AG08396 (cell line): ENCODE measurements at places on chromosomes 12 and 14.
A peak's percentile ranks its signal among the peaks of the same experiment; 100 is the strongest.

GRCh38 chr12:126156806-126157574 lies 1091.8 kb downstream of the AACS start:
- no peak for DNase-seq

- DNase-seq: no peak
Measured at GRCh38 chr14:23209651-23210423, 26.4 kb upstream of the SLC7A8 start.

DNA sequence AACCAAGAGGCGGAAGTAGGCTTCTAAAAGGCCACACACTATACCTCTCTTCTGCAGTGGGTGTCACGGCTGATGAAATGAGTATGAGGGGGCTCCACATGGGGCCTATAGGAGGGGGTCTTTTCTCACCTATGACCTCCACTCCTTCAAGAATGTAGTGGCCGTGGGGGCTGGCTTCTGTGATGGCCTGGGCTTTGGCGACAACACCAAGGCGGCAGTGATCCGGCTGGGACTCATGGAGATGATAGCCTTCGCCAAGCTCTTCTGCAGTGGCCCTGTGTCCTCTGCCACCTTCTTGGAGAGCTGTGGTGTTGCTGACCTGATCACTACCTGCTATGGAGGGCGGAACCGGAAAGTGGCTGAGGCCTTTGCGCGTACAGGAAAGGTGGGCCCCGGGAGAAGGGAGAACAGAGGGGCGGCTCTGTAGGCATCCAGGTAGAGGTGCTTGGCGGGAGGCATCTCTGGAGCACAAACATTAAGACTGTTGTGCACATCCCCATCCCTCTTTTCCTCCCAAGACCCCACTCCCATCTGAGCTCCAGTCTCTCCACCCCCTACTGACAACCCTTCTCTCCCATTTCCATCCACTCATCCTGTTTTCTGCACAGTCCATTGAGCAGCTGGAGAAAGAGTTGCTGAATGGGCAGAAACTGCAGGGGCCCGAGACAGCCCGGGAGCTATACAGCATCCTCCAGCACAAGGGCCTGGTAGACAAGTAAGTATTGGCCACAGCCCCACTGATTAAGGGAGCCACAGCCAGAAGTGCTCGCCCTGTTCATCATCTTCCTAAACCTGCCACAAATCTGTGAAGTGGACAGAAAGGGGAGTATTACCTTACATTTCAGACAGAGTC lies 3.8 kb downstream of the GPD1 start:
- DNase-seq: no peak

DNA sequence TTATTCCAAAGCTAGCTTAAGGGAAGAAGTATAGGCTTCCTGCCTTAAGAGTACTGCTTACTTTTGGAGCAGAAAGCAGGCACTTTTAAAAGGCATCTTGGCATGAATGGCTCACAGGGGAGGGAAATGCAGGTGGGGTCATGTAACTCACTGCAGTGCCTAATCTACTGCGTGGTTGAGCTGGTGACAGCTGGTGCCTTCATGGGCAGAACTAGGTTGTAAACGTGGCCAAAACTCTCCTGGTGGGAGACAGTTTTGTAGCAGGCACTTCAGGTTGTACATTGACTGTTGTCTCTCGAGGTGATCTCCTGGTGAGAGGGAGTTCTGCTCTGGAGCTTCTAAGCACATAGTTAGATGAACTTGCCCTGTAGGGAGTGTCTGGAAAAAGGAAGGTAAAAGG lies 962.5 kb downstream of the DIO2 start:
- no peak for DNase-seq

DNA sequence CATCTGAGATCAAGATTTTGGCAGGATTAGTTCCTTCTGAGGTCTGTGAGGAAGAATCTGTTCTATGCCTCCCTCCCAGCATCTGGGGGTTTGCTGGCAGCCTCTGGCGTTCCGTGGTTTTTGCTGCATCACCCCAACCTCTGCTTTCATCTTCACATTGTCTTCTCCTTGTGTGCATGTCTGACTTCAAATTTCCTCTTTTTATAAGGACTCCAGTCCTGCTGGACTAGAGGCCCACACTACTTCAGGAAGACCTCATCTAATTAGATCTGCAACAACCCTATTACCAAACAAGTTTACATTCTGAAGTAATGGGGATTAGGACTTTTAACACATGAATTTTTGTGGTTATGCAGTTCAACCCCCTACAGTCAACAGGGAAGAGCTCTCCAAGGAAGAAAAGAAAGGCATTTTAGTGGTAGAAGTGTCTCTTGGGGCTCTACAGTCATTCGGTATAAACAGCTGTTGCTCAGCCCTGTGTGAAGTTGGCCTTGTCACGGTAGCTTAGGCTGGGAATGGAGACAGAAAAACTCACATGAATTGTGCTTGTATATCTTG lies 89.7 kb downstream of the CAND1 start:
- peak; percentile 49 for DNase-seq

DNA sequence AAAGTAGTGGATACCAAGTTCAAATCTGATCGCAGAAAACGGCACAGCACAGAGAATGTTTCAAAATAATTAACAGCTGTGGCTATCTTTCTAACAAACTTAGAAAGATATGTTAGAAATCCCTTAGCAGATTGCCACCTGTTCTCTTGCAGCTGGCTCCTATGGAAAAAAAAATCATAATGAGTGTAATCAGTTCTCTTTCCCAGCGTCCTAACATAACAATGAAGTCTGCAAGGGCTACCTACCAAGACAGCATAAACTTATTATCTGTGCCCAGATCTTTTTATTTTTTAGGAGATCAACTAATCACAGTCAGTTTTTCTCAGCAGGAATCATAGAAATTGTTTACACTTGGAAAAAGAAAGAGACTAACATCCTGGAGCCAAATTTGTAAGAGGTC lies 358.6 kb upstream of the FOXG1 start:
- DNase-seq: no peak

GRCh38 chr14:103562179-103562428 lies 353 bp downstream of the BAG5 start:
- peak; percentile 70 for DNase-seq

DNA sequence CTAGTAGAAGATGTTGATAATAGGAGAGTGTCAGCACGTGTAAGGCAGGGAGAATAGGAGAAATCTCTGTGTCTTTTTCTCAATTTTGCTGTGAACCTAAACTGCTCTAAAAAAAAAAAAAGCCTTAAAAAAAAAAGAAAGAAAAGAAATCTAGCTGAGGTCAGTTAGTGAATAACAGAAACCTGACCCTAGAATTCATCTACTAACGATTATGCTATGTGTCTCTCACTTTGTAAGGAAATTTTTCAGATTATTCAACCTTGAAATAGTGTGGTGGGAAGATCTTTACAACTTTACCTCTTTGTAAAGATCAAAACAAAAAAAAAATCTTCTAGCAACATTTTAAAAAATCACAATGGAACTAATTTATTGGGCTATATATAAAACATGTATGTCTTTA lies 995.7 kb downstream of the GALC start:
- no peak for DNase-seq

DNA sequence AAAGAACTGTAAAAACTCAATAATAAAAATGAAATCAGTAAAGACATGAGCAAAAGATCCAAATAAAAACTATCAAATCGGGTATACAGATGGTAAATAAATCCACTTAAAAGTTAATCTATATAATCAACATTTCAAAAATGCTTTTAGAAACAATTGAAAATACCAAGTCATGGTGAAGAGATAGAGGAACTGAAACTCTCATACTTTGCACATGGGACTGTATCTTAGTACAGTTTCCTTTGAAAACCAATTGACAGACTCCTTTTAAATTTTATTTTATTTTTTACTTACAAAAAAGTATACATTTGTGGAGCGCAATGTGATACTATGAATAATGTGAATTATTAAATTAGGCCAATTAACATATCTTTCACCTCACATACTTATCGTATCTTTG lies 98.6 kb upstream of the FAR2 start:
- DNase-seq: no peak

DNA sequence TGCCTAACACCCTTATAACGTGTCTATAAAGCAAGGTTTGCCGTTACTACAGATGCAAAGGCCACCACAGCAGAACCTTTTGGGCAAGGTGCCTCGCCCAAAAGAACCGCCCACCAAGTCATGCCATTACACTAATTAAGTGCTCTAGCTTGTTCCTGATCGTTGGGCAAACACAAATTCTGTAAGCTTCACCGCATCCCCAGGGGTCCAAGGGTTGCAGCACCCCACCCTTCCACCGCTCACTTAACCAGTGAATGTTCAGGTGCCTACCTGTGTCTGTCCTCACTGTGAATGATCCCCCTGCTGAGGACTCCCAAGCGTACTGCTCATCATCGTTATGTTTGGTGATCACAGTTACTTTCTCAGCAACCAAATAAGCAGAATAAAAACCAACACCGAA lies 1.4 kb downstream of the HSP90AA1 start:
- DNase-seq: no peak

GRCh38 chr12:31591380-31591901 lies 505 bp upstream of the DENND5B start:
- DNase-seq: no peak

DNA sequence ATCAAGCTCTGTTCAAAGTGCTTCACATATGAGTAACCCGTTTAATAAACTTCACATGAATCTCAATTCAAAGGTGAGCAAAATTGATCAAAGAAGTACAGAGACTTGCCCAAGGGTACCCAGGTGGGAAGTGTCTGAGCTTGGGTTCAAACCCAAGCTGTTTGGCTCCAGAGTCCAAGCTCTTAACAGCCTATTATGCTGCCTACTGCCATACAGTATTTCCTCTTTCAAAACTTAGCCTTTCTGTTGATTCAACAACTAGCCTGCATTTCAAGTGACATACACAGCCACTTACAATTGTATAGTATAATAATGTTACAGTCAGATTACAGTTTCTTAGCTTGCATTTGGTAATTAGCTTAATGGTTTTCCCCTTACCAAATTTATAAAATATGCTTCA lies 29.7 kb downstream of the FRMD6 start:
- no peak for DNase-seq

- DNase-seq: peak; percentile 34
Measured at GRCh38 chr12:45730348-45731189, 1.1 kb downstream of the ARID2 start.

GRCh38 chr12:117048585-117048904 lies 50.7 kb downstream of the TESC start:
- DNase-seq: no peak

DNA sequence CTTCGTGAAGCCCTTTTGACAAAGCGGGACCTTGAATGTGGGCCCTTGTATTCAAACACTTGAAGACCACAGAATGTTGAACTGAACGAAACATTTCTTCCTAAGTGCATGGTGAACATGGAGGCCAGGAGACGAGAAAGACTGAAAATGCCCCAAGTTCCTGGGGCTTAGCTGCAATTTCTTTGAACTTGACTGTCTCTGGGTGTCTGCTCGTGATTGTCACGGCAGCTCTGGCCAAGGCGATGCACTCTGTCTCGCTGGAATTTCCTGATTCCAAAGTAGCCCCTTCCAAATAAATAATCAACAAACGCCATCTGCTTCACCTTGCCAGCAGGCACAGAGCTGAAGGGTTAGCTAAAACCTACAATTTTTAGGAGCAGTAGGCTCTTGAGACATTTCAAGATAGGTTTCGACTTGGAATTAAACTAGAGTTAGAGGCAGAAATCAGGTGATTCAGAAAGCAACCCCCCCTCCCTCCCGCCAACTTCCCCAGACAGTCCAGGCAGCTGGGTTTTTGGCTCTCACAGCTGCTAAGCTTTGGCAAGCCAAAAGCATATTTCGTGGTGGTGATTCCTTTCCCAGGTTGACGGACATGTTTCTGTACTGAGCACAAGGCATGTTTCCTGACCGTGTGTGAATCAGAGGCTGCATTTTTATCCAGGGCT lies 13.5 kb upstream of the IRF2BPL start:
- peak; percentile 73 for DNase-seq

DNA sequence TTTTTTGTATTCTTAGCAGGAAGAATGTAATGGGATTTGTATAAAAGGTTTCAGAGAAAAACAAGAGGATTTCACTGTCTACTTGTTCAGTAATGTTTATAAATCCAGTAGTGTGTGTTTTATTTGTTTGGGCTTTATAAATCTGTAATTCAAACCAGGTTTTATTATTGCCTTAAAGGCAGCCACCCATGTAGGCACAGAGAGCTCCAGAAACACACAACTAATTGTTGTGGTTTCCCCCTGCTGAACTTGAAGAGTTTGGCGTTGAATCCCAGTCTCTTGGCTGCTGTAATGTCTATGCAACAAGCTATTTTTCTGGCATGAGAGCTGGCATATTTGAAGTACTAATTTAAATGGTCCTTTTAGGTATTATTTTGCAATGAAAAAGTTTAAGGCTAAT lies 63.4 kb upstream of the SLCO1C1 start:
- DNase-seq: no peak

- peak; percentile 35 for DNase-seq
Measured at GRCh38 chr14:63759456-63759855, 31.6 kb upstream of the SGPP1 start.

DNA sequence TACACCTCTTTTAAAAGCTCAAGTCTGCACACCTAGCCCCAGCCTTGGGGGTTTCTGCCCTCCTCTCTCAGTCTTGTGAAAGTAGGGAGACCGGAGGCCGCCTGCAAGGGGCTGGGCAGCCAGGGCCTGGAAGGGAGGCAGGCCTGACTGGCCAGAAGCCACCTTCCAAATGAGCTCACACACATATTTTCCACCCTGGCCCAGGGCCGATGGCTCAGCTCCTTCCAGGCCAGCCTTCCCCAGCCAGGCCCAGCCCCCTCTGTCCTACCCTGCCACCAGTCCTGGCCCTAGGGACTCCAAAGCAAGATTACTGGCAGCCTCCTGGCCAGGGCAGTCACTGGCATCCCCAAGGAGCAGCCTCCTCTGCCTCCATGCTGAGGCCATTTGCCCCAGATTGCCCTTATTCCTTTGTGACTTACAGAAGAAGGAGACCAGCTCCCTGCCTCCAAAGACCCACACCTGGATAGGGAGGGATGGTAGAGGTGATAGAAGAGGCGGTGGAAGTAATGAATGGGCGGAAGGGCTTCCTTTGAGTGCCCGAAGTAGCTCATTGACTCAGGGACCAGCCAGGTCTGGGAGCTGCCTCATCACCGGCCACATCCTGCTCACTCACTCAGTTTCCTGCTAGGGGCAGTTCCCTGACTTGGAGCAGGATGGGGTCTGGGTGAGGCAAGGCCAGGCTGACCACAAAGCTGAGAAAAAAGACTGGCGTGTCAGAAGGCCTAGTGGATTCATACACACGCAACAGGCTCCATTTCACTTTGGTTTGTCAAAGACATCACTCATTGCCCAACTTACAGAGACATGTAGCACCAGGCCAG lies 14.8 kb downstream of the MMP14 start:
- peak; percentile 84 for DNase-seq

- no peak for DNase-seq
Measured at GRCh38 chr14:65878586-65878985, 466.1 kb downstream of the FUT8 start.
